ENCODE measurements at places on chromosomes 3 and 15.

GRCh38 chr3:119302697-119303551 lies 8.7 kb downstream of the ARHGAP31 start:
- DNase-seq, result no peak

- no peak for DNase-seq
Observed at GRCh38 chr3:187705164-187705563, 2.8 kb upstream of the RTP2 start.

DNA sequence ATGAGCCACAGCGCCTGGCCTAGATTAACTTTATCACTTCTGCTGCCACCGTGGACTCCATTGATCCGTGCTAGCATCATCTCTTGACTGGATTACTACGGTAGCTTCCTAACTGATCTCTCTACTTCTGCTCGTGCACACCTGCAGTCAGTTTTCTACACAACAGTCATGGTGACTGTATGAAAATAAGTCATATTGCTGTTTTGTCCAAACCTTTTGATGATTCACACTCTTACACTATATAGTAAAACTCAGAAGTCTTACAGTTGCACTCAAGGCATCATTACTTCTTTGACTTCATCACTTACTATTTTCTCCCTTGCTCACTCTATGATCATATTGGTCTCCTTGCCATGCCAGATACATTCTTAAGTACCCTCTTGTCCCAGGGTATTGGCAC lies 10.1 kb downstream of the PDCD6IP start:
- no peak for DNase-seq

GRCh38 chr15:32927124-32927523 lies 209.3 kb downstream of the GREM1 start:
- DNase-seq, result no peak

- DNase-seq, result no peak
Observed at GRCh38 chr3:160023476-160023875, 34.8 kb downstream of the IL12A start.

DNA sequence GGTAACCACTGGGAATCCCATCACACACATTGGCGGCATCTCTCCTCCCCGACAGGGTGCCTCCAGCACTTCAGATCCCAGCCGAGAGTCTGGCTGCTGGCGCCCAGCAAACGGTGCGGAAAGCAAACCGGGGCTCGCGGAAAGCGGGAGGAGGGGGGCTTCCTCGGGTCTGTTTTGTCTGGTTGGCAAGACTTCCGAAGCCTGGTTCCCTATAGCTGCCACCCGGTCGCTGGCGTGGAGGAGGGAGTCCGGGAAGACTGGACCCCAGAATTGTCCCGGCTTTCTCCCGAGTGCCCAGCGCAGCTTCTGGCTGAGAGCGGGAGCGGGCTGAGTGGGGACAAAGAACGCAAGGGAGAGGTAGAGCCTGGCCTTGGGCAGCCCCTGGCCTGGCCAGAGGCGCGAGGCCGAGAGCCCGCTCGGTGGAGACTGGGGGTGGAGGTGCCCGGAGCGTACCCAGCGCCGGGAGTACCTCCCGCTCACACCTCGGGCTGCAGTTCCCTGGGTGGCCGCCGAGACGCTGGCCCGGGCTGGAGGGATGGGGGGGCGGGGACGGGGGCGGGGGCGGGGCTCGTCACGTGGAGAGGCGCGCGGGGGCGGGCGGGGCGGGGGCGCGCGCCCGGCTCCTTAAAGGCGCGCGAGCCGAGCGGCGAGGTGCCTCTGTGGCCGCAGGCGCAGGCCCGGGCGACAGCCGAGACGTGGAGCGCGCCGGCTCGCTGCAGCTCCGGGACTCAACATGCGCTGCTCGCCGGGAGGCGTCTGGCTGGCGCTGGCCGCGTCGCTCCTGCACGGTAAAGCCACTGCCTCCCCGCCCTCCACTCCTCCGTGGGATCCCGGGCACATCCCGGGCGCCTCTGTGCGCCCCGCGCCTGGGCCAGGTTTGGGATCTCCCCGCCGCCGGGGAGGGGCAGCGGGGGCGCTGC lies at the start of gene CHRNA7:
TSS of gene CHRNA7 (plus strand) at position 654 of the 920 bp plus-strand sequence. CDS start at position 734, 80 bp downstream.
- DNase-seq, result no peak

GRCh38 chr3:71577011-71577410 lies 6.5 kb downstream of the FOXP1 start:
- no peak for DNase-seq

GRCh38 chr3:101936419-101937356 lies 87.4 kb downstream of the NFKBIZ start:
- no peak for DNase-seq

DNA sequence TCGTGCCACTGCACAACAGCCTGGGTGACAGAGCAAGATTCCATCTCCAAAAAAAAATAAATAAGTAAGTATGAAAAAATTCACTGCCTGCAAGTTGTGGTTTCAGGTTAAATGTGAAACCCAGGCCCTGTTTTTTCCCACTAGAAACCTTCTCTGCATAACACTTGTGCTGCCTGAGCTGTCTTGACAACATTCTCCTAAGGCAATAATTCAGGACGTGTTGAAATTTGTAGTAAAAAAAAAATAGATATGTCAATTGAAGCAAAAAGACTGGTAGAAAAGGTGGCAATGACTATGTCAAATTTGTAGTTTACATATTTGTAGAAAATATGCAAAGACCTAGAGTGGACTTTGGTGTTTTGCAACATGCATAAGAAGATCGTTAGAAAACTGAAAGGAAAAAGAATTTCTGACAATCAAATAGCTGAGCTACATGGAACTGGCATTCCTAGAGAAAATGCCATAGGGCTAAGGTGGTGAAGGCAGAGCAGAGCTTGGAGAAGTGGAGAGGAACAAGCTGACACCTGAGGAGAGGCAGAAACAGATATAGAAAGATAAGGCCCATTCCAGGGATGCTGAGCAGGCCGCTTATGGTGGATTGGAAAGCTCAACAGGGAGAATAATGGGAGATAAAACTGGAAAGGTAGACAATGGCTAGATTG lies 150.2 kb downstream of the PLCH1 start:
- DNase-seq, result no peak

GRCh38 chr3:144096016-144096415 lies 124.4 kb downstream of the DIPK2A start:
- DNase-seq, result no peak

DNA sequence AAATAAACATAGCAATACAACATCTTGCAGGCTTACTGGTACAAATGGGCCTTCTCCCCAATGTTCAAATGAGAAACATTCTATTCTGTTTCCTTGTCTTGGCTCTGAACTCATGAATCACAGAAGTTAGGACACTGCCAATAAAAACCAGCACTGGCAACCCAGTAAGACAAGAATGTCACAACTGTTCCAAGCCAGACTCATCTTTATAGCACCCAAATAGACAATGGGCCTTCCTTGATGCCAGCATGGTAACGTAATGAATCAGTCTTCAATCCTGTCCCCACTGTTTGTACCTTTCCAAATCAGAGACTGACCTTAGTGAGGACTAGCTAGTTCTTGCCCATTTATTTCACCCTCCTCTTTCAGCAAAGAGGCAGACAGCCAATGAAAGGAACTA lies 14.1 kb upstream of the RPS17 start:
- no peak for DNase-seq

DNA sequence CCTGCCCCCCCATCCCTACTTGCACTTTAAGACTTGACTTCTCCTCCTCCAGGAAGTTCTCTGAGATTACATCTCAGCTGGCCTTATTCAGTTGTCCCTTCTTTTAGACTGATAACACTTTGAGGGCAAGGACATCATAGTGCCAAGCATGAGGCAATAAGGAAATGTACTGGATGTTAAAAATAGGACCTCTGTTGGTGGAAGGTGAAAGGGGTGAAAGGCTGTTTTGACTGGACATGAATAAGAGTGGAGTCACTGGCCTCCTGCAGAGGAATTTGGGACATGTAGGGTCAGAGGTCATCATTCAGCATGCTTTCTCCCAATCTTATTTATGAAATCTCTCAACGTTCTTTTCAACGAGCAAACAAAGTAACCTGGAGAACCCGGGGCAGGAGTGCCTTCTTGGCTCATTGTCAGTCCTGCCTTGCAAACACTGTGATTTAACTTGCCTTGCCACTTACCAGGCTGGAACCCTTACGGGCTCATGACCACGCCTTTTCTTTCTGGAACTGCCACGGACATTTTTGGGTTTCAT lies 38.6 kb downstream of the TRIM71 start:
- DNase-seq, result no peak

GRCh38 chr3:44355362-44356033 lies 16.9 kb downstream of the TCAIM start:
- no peak for DNase-seq

DNA sequence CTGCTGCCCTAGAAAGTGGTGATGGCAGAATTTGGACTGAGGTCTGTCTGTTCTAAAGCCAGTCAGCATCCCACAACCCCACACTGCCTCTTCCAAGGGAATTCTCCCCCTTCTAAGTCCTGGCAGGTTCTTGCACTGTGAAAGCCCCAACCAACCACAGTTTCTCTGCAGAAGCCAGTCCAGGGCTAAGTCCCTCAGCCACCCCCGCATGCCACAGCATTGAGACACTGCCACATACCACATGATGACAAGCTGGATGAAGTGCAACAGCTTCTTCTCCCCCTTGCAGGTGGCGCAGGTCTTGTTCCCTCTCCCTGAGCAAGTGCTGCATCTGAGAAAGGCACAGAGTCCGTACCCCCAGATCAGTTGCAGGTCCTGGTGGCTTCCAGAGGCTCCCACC lies 18.6 kb downstream of the SSUH2 start:
- no peak for DNase-seq

- no peak for DNase-seq
Observed at GRCh38 chr15:72382146-72382545, 6.3 kb upstream of the HEXA start.

- DNase-seq, result no peak
Observed at GRCh38 chr3:23162934-23163333, 40.2 kb upstream of the UBE2E2 start.

GRCh38 chr15:80978685-80979329 lies 10.8 kb downstream of the MESD start:
- no peak for DNase-seq

GRCh38 chr3:193874997-193875593 lies 260.9 kb upstream of the HES1 start:
- DNase-seq, result no peak

GRCh38 chr3:128275316-128276145 lies 122.2 kb downstream of the EEFSEC start:
- no peak for DNase-seq

DNA sequence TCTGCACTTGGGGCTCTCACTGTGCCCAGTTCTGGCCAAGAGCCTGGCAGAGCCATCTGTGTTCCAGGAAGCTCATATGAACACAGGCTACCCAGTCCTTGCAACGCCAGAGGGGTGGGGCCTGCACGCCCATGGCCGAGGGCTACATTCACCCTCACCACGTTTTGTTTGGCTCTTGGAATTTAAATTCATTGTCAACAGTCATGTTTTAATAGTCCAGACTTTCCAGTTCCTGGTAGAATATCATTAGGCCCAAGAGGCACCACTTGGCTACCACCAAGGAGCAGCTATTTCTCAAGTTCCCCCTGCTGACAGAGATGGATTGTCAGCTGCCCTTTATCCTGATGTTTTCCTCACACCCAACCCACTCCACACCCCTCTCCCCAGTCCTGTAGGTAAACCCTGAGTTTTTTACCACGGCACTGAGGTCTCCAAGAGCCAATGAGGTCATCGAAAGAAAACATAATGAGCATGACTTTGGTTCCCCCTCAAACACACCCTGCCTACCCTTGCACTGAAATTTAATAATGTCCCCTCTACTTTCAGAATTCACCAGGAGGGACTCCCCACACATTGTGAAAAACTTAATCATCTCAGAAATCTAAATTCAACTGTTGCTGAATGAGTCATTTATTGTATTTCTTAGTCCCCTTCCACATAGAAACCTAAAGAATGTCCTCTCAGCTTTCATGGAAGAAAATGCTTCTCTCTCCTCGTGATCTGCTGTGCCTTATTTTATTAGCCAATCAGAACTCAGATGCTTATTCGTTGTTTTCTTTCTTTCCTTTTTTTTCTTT lies 125.1 kb downstream of the SHQ1 start:
- DNase-seq, result no peak

DNA sequence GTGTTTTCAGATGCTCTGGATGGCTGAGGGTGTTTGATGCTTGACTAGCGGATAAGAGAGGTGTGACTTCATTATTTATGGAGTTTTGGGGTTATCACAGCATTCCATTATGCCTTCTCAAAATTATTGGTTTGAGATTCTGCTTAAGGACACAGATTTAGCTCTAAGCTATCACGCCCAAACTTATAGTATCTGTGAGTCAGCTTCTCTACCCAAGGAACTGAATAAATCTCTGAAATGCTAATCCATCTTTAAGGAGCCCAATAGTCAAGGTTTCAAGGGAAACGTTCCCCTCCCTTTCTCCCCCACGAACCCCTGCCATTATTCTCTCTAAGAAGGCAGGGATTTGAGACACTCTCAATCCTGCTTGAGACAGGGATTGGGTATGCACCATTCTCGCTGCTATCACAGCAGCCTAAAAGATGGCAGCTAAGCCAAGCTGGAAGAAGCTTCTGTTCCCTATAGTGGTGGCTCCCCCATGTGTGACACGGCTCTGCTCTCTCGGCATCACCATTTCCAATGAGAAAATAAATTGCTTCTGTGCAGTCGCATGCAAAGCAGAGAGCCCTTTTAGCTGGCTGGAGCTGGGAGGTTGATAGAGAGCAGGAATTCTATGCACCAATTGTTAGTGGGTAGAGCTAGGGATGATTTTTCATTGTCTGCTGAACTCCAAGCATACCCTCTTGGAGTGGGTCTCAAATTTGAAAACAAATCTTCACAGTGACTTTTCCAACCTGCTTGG lies 151.1 kb downstream of the IL20RB start:
- no peak for DNase-seq

- no peak for DNase-seq
Observed at GRCh38 chr3:81846988-81847387, 85.5 kb upstream of the GBE1 start.

DNA sequence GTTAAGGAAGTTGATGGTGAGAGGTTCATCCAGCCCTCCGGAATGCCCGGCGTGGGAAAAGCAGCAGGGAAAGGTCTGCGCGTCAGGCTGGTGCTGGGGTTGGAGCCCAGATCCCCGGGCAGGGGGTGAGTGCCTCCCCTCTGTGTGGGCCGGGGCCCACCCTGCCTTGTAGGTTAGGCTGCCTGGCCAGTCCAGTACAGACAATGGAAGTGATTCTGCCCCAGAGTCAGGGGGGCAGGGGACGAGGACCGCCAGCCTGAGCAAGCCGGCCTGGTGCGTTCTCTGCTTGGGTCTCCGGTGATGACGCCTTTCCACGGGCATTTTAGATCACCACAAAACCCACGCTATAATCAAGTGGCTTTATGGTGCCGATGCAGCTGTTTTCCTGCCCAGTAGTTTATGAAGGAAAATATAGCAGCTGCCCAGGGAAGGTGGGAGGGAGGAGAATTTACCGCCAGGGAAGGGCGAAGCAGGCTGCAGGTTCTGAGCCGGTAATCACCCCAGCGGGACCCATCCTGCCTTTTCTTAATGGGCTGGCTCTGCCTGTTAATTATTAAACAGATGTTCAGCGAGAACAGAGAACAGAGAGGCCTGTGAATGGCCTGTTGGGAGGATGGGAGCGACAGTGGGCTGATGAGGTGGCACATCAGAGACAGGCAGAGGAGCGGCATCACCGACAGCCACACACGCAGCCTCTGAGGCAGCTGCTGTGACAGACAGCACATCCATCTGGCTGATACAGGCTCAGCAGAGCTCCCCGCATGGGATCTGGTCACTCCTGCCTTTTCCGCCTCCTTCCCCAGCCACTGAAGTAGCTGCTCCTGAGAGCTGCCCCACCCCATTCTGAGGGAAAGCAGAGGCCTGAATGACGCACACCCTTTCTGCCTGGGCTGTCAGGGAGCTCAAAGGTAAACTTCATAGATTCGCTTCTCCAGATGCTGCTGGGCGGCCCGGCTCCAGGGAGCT lies 35.2 kb downstream of the BDH1 start:
- no peak for DNase-seq
